ENCODE measurements at places on chromosomes 16 and 17.

DNA sequence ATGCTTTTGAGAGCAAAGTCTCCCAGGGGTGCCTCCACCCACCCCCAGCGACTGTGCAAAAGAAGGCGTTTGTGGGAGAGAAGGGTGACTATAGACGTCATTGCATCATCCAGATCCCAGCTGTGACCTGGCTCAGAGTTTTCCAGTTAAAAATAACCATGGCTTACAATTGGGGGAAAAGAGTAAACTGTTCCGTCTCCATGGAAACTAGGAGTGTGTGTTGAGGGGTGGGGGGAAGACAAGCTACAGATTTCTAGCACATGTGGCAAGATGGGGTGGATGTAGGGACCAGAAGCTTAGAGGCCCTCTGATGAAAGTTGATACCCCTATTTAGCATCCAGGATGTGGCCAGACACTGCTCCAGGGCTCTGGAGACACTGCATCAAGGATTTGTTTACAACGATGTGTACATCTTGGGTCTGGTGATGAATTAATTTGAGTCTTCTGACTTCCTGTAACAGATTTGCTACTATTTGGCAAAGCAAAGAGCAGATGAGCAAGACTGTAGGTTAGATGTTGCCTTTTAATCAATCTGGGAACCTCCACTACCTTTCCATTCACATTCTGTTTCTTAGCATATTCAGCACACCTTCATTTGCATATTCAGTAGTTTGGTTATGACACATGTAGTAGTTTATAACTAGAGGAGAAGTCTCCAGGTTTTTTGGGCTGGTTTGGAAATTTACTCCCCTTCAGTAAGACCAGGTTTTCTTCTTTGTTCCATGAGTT lies 6.2 kb upstream of the DUSP14 start:
- DNase-seq, result no peak

DNA sequence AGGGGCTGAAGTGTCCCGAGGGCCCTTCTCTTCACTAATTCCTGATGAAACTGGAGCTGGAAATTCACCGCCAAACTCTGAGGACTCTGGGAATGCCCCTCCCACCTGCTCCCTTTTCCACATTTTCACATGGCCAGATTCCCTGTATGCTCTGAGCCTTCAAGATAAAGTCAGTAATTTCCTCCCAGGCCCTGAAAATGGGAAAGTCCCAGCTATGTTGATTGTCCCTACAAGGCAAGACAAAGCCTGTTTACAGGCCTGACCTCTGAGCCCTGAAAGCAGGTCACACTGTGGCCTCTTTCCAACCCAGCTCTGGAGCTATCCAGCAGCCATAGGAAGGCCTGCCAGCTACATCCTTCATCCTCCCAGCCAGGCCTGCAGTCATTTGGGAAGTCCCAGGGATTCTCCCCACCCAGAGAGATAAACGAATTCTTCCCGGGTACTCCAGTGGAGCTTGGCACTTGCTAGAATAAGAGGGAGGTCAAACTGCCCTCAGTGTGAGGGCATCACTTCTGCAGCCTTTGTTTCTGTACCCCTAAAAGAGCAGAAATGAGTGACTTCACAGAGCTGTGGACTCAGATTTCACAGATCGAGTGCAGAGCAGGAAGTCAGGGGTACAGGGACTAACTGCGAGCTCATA lies 19.6 kb upstream of the CCL2 start:
- no peak for DNase-seq

GRCh38 chr17:79887451-79887991 lies 48.3 kb upstream of the CBX4 start:
- no peak for DNase-seq

DNA sequence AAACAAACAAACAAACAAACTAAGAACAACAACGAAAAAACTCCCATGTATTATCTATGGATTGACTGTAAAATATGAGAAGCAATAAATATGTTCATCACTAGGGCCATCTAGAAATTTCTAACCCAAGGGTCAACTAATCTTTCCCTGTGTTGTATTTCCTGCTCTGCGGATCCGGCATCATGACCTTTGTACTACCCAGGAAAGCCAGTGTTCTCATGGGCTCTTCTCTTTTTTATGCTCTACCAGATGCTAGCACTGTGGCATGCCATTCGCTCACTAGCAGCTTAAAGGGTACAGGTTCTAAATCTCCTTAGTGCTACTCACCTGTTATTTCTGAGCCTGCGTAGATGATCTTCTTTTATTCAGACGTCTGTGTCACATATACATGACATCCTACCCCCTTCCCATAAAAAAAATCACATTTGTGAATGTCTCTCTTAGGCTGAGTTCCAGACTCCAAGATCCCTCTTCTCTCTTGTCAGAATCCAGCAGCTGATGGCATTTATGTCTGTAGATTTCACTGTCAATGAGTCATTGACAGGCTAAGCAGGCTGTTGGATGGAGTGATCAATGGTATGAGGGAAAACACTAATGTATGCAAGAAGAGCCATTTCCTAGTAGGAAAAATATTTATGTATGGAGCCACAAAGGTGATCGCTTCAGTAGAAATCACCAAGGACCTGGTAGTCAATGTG lies 100.0 kb downstream of the WWOX start:
- no peak for DNase-seq

DNA sequence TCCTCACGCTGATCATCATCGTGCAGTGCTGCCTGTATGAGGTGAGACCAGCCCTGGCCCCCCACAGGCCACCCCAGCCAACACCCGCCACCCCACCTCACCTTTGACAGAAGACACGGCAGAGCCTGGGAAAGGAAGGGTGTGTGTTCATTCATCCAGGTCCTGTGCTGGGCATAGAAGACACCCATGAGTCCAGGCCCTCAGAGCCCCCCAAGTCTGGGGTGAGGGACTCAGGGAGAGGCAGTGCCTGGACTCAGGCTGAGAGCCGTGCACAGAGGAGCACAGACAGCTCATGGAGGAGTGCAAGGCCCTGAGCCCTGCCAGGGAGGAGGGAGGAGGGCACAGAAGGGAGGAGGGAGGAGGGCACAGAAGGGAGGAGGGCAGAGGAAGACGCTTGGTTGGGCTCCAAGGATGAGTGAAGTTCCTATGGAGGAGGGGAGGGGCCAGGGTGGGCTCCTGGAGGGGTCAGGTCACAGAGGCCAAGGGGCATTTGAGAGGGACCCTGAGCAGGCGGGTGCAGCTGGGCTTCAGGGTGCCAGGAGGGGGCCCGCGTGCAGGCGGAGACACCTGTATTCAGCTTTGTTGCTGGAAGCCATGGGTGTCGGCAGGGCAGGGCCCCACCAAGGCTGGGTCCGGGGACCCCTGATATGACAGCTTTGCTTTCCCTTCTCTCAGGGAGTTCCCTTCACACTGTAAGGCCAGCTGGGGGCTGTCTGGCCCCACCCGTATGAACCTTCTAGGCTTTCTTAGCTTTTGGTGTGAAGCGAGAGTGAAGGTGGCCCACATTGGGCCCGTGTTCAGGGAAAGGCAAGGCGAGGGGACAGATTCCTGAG lies 11.4 kb downstream of the TAX1BP3 start:
- DNase-seq, result no peak

GRCh38 chr16:30748634-30749445 lies 615 bp downstream of the PHKG2 start:
- no peak for DNase-seq

GRCh38 chr17:35895636-35896587 lies 15.8 kb upstream of the CCL5 start:
- no peak for DNase-seq

GRCh38 chr17:74271901-74272561 lies 2.0 kb upstream of the DNAI2 start:
- no peak for DNase-seq

DNA sequence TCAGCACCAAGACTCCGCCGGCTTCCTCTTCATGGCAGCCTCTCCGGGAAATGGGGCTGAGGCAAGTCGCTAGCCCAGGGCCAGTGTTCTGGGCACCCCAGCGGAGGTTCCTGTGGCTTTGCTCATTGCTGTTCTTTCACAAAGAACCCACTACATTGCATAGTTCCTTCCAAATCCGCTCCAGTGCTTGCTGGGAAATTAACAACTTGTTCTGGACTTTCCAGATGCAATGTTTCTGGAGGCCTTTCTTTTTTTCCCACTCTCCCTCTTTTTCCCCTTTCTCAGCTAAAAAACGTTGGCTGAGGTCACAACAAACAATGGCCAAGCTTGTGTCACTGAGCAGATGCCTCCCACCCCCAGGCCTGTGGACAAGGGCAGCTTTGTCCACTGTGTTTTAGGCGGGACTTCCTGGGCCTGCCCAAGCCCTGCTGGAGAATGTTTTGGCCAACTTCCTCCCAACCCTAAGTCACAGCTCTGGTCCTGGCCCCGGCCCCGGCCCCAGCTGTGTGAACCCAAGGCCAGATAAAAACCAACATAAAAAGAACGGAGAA lies 131.5 kb upstream of the RCVRN start:
- no peak for DNase-seq

GRCh38 chr17:28843816-28844148 lies 1.2 kb upstream of the FAM222B start:
- DNase-seq, result no peak

GRCh38 chr16:9302072-9302471 lies 210.6 kb downstream of the HAPSTR1 start:
- no peak for DNase-seq

- no peak for DNase-seq
Observed at GRCh38 chr17:48003417-48004151, 32.7 kb downstream of the CDK5RAP3 start.
